ENCODE measurements at places on chromosomes 13 and 19.

GRCh38 chr13:51255556-51255955 is 33.4 kb downstream of the FAM124A start:
- no peak for DNase-seq

DNA sequence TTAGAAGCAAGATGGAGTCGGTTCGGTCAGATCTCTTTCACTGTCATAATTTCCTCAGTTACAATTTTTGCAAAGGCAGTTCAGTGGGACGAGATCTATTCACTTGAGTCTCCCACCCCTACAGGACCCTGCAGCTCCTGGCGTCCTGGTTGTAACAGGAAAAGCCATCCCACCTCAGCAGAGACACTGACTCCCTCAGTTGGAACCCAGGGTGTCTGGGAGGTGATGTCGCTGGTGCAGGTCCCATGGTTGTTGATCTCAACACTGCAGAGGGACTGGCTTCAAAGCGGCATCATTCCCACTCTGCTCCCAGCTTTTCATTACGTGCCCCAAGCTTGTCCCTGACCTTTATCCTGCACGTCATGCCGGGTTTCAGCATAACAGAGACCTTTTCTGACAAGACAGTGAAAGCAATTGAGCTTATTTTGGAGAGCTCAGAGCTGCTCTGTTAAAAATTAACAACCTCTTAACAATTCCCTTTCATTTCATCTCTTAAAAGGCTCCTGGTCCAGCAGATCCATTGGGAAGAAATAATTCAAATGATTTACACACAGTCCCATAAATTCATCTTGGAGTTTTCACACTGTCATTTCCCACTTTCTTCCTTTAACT is 17.6 kb upstream of the COG3 start:
- DNase-seq = no peak

GRCh38 chr13:34035676-34036325 is 217.9 kb downstream of the RFC3 start:
- no peak for DNase-seq

DNA sequence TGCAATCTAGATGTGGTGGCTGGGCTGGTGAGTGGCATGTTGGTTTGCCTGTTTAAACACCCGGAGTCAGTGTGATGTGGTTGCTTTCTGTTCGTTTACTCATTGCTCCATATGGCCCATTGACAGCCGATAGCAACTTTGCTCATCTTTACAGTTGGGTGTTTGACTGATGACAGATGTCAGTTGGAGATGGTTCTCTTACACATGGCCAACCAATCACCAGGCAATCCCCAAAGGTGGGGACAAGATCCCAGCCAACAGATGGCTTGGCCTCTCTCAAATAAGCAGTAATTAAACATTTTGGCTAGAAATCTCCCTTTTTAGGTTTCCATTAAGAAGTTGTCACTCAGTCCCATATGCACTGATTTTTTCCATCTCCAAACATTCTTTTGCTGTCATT is 497.1 kb upstream of the ARGLU1 start:
- no peak for DNase-seq

GRCh38 chr13:20340136-20340758 is 108.1 kb upstream of the GJB6 start:
- DNase-seq = no peak

DNA sequence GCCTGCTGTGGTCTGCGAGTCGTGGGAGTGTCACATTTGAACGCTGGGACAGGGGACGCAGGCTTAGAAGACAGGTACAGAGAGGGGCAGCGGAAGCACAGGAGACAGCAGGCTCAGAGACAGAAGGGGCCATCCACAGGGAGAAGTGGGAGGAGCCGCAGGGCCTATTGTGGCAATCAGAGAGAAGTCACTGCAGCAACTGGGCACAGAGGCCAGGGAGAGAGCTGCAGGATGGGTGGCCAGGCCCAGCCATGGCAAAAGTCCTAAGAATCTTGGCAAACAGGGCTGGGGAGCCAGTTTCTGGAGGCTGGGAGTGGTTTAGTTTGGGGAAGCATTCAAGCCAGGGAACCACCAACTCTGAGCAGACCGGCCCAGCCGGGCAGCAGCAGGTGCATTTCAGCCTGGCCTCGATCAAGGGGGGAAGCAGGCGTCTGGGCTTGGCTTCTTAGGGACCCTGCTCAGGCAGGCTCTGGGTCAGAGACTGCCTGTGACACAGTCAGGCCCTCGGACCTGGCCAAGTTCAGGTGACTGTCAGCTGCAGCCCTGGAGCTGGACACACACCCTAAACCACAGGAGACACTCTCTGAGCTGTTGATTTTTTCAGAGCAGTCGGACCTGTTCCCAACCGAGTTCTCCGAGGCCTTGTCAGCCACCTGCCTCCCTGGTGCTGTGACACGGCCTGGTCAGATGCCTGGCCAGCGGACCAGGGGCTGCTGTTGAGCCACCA is 11.8 kb downstream of the SH3GL1 start:
- no peak for DNase-seq

- peak; percentile 100 for DNase-seq
Observed at GRCh38 chr19:50909240-50910070, 1.7 kb downstream of the KLK4 start.

GRCh38 chr13:30892966-30893365 is 13.1 kb upstream of the MEDAG start:
- DNase-seq = peak; percentile 83

GRCh38 chr19:21617740-21618339 is 112.4 kb downstream of the ZNF429 start:
- DNase-seq = no peak

DNA sequence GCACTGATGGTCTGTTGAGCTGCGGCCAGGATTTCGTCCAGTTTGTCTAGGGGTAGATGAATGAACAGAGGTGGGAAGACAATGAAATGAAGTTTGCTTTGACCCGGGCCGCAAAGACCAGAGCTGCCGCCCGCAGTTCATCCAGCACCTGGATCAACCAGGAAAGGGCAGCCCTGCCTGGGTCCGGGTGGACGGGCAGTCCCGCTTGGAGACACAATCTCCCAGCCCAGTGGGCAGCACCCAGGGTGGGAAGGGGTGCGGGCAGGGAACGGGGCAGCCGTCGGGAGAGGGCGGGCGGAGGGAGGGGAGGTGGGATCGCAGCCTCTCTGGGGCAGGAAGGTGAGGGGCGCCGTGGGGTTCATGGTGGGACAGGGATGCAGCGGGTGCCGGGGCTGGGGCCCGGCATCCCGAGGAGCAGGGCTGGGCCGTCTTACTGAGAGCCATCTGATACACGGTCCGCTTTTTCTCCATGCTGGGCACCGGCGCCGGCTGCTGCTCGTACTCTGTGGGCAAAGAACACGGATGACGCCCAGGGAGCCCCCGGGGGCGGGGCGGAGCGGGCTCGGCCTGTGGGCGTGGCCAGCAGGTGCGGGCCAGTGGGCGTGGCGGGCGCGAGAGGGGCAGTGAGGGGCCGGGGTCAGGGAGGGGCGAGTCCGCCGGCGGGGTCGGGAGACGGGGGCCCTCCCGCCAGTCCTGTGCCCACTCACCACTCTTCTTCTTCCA is 33.1 kb downstream of the SHANK1 start:
- DNase-seq = no peak

GRCh38 chr19:32201636-32202051 is 143.8 kb upstream of the ZNF507 start:
- no peak for DNase-seq

- DNase-seq = no peak
Observed at GRCh38 chr19:56106397-56106849, 14.7 kb downstream of the ZNF787 start.

- no peak for DNase-seq
Observed at GRCh38 chr13:30884543-30884942, 21.5 kb upstream of the MEDAG start.

- no peak for DNase-seq
Observed at GRCh38 chr13:101690871-101691270, 238.4 kb downstream of the ITGBL1 start.

DNA sequence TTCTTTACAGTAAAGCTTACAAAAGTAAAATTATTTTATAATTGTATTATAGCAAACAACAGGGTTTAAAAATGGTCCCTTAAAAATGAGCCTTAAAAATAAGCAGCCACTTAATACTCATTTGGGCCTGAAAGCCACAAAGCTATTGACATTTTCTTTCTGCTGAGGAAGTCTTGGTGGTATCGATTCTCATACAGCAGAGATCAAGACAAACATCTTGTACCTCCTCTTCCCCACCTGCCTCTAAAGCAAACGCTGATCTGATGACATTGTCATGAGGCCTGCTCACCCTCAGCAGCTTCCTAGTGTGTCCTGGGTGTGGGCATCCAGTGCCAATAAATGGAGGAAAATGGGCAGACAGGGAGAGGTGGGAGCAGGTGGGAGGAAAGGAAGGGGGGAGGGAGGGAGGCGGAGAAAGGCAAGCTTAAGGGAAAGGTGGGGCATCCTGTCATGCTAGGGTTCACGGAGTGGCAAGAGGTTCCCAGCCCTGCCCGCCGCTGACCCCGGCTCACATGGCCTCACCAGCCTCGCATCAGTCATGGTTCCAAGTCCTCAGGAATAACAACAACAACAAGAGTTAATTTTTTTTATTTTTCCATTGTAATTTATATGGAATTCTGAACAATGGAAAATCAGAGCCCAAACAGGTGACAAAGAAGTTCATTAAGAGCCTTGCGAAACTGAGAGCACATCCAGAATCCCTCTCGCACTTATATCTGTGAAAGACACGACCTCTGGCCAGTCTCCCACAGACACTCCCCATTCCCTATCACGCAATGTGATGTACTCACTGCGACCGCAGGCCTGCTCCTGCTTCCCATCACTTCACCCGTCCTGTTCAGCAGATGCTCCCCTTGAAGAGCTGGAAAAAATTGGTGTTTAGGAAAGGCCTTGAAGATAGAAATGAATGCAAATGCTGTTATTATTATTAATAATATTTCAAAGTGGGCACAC is 15.1 kb upstream of the ATP11A start:
- peak; percentile 26 for DNase-seq

GRCh38 chr19:55598719-55599467 is 424 bp downstream of the FIZ1 start:
- peak; percentile 98 for DNase-seq

DNA sequence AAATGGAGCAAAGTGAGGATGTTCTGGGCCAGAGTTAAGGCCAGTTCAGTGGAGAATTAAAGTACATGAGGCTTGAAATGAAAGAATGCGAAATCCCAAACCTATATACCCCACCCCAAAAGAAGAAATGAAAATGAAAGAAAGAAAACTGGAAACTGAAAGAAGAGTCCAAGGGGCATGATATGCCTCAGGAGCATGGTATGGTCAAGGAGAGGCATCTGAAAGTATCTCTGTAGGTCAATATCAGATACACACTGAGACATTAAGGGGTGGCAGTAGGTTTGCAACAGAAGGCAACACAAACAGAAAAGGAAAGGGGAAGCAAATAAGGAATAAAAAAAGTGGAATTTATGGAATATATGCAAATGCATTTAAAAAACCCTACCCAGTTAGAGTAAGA is 166.5 kb downstream of the COG6 start:
- no peak for DNase-seq

DNA sequence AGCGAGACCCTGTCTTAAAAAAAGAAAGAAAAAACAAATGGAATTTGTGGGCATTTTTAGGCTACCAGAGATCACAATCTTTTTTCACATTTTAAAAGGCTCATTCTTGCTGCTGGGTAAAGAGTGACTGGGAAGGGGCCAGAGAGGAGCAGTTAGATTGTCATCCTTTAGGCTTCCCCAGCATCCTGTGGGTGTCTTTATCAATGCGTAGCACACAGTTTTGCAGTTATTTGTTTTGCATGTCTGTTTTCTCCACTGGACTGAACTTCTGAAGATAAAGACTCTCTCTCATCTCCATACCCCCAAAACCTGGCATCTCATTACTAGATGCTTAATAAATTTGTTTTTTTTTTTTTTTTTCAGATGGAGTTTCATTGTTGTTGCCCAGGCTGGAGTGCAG is 2.1 kb upstream of the UTP14C start:
- DNase-seq = no peak

DNA sequence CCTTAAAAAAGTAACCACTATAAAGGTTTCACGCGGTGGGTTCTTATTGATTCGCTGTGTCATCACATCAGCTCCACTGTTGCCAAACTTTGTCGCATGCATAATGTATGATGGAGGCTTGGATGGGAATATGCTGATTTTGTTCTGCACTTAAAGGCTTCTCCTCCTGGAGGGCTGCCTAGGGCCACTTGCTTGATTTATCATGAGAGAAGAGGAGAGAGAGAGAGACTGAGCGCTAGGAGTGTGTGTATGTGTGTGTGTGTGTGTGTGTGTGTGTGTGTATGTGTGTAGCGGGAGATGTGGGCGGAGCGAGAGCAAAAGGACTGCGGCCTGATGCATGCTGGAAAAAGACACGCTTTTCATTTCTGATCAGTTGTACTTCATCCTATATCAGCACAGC is 30.6 kb downstream of the FGF9 start:
- peak; percentile 33 for DNase-seq

DNA sequence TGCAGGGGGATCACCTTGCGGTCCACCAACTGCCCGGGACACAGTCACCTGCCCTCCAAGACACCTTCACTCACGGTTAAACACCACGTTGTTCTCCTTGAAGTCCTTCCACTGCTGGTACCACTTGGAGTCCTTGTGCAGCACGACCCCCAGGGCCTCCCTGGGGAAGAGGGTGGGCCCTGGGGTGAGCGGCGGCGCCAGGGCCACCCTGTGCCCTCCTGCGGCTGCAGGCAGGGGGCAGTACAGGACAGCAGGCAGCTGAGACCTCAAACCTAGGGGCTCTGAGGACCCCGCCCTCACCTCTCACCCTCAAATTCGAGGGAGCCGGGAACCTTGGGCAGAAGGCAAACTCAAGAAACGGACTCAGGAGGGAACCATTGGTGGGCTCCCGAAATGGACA is 7.5 kb upstream of the CTXN1 start:
- DNase-seq = no peak

GRCh38 chr13:94956417-94957110 is 244.2 kb upstream of the SOX21 start:
- DNase-seq = no peak

GRCh38 chr19:52778811-52779210 is 7.8 kb downstream of the ZNF600 start:
- no peak for DNase-seq

DNA sequence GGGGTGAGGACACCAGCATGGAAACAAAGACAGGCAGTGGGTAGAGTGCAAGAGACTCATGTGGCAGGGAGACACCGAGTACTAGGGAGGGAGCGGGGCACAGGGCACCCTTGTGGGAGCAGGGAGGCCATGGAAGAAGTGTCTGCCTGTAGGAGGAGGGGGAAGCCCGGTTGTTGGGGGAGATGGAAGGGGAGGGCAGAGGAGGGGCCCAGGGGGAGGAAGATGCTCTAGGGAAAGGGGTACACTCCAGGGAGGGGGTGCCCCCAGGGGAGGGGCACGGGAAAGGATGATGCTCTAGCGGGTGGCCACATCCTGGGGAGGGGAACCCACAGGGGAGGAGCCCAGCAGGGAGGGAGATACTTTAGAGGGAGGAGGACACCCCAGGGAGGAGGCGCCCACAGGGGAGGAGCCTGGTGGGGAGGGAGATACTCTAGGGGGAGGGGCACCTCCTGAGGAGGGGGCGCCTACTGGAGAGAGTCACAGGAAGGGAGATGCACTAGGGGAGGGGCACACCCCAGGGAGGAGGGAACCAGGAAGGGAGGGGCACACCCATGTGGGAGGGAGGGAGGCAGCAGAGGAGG is 24.9 kb downstream of the CPAMD8 start:
- no peak for DNase-seq
